HT-29 (cell line): ENCODE measurements at places on chromosomes 7 and 10. TPM values are rescaled to one million over a fixed set of nuclear protein-coding genes. Genes with fewer than 3 reads are reported as not detected.

Gene COMTD1
- 114 and 124 TPM in 2 replicates for total RNA-seq

Gene OR2A42
- not detected in 2 replicates for total RNA-seq

Gene CYP2W1
- 1.9 and 3.7 TPM in 2 replicates for total RNA-seq

DNA sequence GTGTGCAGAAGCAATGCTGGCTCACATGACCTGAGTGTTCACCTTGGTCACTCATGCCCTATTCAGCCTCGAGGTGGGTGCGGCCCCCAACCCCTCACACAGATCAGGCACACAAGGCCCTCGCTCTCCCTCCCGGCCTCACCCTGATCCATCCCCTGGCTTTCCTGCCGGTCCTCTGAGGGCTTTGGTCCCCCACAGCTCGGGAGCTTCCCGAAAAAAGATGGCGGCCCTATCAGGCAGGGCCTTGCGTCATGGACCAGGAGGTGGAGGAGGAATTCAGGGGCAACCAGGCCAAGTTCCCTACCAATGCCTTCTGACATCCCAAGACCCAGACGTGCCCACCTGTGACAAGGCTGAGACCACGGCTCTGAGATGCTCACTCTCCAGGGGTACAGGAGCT lies 43.7 kb upstream of the DNAAF5 start:
- no peak for DNase-seq

GRCh38 chr10:122510326-122510725 lies 49.0 kb downstream of the HTRA1 start:
- DNase-seq: no peak

Gene CALML3
- total RNA-seq: not detected in 2 replicates

DNA sequence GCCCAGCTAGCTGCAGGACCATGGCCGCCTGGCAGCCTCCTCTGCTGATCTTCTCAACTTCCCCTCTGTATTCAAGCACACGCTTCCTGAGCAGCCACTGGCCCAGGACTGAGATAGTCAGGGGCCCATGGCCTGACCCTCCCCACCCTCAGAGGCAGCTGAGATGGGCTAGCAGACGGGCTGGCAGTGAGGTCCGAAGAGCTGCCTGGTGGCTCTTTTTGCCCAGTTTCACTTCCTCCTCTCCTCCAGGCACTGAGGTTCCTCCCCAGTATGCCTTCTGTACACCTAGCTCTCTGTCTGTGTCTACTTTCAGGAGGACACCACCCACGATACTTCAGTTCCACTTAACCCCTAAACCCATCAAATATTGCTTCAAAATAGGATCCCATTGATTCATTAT lies 395.6 kb downstream of the TNS3 start:
- no peak for DNase-seq

Gene OR2A5
- total RNA-seq: not detected in 2 replicates

DNA sequence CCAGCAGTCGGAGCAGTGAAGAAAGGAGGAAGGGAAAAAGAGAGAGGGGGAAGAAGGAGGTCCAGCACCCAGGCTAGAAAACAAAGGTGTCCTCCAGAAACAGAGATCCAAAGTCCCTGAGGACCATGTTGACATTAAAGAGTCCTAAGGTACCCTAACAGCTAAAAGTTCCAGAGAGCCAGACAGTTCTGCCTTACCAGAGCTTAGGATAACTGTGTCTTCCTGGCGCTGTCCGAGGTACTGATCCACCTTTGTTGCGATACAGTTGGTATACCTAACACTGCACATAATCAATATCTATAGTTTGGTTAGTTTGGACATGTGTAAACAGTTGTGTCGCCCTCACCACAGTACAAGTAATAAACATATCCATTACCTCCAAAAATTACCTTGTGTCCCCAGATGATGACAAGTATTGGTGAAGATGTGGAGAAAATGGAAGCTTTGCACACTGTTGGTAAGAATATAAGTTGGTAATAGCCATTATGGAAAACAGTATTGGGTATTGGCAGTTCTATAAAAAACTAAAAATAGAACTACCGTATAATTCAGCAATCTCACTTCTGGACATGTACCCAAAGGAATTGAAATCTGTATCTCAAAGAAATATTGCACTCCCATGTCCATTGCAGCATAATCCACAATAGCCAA lies 59.8 kb downstream of the GRID1 start:
- peak; percentile 25 for DNase-seq

Gene PPP1R17
- total RNA-seq: not detected in 2 replicates

GRCh38 chr10:100222529-100222928 lies 6.9 kb downstream of the CHUK start:
- DNase-seq: no peak

DNA sequence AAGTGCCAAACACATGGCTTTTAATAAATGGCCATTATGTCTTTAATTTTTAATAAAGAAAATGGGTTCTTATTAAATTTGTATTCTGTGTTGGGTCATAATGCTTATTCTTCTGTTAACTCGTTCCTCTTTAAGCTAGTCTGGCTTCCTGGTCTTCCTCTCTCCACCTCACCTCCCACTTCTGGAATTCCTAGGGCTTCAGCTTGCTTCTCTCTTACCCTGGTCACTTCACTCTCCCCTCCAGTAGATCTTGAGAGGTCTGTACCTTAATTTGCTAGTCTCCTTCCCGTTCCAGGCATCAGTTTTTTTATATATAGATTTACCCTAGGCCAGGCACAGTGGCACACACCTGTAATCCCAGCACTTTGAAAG lies 111.2 kb downstream of the RALA start:
- DNase-seq: peak; percentile 15

DNA sequence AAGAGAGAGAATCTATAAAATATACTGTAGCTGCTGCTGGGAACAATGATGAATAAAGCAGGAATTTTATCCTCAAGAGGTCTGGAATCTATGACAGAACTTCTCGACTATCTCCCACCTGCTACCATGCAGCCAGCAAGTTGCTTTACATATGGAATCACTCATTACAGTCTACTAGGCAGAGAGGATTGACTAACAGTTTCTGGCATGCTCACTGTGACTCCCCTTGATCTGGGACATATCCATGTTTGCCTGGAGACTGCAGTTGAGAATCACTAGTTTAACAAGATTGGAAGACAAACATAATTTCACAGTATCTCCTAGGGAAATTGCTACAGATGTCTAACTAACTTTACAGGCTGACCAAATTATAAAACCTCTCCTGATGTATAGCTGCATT lies 13.3 kb downstream of the GPR37 start:
- no peak for DNase-seq

GRCh38 chr10:42850931-42851330 lies 68.3 kb downstream of the BMS1 start:
- DNase-seq: no peak

Gene CASP7
- 22.2 TPM in 2 replicates for total RNA-seq

Gene TMEM213
- not detected in 2 replicates for total RNA-seq

- no peak for DNase-seq
Observed at GRCh38 chr10:4041635-4042034, 256.6 kb upstream of the KLF6 start.

DNA sequence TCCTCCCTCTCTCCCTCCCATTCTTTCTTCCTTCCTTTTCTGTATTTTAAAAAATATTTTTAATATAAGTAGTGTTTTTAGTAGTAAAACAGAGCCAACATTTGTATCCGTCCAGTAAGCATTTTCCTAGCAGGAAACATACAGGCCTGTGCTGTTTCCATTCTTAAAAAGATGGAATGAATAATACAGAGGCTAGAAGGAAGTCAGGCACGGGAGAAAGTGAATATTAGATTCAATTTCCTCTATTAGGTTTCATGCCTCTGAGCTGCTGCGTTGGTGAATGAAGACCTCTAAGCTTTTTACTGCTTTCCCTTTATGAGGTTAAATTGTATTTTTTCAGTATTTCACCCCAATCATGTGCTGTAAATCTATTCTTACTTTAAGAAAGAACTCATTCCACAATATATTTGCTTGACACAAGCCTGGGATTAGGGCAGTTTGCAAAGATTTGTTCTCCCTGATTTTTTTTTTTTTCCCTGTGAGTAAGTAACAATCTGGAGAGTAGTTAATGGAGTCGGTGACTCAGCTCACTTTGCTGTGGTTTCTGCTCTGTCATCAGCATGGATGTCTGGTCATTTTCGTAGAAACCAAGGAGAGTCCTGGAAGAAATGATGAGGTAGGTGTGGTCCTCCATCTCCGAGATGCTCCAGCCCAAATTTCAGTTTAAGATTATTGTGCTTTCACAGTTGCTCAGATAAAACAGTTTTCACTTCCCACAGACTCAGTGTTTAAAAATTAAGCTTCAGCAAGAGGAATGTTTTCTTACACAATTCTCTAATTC lies 76.1 kb upstream of the PITRM1 start:
- peak; percentile 52 for DNase-seq

- no peak for DNase-seq
Observed at GRCh38 chr10:115777646-115778045, 495.4 kb downstream of the GFRA1 start.

- DNase-seq: no peak
Observed at GRCh38 chr10:47374611-47375536, 9.2 kb downstream of the ZNF488 start.

DNA sequence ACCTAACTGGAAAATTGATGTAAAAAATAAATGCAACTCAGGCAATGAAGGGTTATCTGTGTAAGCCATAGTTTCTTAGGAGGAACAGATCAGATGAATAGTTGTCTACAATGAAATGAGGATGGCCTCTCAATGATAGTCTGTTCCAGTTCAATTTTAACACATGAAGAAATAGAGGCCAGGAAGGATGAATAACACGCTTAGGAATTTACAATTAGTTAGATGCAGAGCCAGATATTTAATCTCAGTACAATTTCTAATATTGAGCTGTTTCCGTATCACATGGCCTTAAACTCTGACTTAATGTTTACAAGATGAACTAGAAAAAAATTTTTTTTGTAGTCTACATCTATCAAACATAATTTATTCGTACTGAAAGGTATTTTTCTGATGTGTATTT lies 176.6 kb downstream of the GALNT11 start:
- no peak for DNase-seq

GRCh38 chr7:71285571-71286145 lies 153.7 kb downstream of the GALNT17 start:
- DNase-seq: no peak

Gene CPED1
- not detected in 2 replicates for total RNA-seq

Gene SUN3
- not detected in 2 replicates for total RNA-seq

Gene ARHGAP21
- 31.7 and 33.7 TPM in 2 replicates for total RNA-seq

Gene SGPL1
- 34.4 and 37.5 TPM in 2 replicates for total RNA-seq

GRCh38 chr7:137944168-137944567 lies 57.7 kb downstream of the CREB3L2 start:
- DNase-seq: no peak

DNA sequence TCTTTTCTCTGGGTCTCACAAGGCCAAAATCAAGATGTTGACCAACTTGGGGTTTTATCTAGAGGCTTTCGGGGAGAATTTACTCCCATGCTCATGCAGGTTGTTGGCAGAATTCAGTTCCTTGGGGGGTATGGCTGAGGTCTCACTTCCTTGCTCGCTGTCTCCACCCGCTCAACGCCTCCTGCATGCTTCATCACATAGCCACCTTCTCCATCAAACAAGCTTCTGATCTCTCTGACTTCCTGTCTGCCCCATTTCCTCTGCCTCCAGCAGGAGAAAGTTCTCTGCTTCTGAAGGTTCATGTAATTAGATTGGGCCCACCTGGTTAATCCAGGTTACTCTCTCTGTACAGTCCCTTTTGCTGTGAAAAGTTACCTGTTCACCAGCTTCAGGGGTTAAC lies 179.1 kb upstream of the FZD1 start:
- no peak for DNase-seq

DNA sequence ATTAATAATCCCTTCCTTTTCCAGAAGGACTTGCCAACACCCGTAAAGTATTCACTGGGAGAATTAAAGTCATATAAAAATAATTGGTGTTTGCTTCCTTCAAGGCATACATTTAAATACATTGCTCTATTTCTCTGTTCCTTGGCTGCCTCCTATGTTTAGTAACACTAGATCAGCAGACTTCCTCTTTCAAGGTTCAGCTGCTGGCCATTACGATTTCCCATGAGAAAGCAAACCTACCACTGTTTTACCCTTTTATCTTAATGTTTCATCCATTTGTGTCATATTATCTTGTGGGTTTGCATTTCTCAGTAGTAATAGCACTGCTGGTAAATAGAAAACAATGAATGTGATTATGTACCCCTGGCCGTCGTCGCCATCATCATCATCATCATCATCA lies 313.8 kb upstream of the BMPER start:
- DNase-seq: no peak

GRCh38 chr10:74330646-74331045 lies 179.6 kb downstream of the ADK start:
- no peak for DNase-seq

Gene HIF1AN
- 5.2 and 7.4 TPM in 2 replicates for total RNA-seq

Gene ACTR1A
- 65.8 and 66.2 TPM in 2 replicates for total RNA-seq

Gene LIPJ
- not detected in 2 replicates for total RNA-seq
